ENCODE measurements at places on chromosomes 3 and 15. TPM values are rescaled to one million over a fixed set of nuclear protein-coding genes. Genes with fewer than 3 reads are reported as not detected.
A peak's percentile ranks its signal among the peaks of the same experiment; 100 is the strongest.

The IQCH gene
- total RNA-seq = 1.4 TPM

- DNase-seq = no peak
Observed at GRCh38 chr3:12395349-12396012, 88.8 kb upstream of the TSEN2 start.

The GOLGA6L7 gene
- not detected for total RNA-seq

- no peak for DNase-seq
Observed at GRCh38 chr15:65067645-65068402, at the start of gene RASL12. TSS of gene RASL12 (minus strand) at chr15:65067991. CDS start at chr15:65067835, 156 bp downstream.

The CMTM7 gene
- 12.6 TPM for total RNA-seq

- no peak for DNase-seq
Observed at GRCh38 chr3:105417525-105418289, 51.0 kb downstream of the ALCAM start.

DNA sequence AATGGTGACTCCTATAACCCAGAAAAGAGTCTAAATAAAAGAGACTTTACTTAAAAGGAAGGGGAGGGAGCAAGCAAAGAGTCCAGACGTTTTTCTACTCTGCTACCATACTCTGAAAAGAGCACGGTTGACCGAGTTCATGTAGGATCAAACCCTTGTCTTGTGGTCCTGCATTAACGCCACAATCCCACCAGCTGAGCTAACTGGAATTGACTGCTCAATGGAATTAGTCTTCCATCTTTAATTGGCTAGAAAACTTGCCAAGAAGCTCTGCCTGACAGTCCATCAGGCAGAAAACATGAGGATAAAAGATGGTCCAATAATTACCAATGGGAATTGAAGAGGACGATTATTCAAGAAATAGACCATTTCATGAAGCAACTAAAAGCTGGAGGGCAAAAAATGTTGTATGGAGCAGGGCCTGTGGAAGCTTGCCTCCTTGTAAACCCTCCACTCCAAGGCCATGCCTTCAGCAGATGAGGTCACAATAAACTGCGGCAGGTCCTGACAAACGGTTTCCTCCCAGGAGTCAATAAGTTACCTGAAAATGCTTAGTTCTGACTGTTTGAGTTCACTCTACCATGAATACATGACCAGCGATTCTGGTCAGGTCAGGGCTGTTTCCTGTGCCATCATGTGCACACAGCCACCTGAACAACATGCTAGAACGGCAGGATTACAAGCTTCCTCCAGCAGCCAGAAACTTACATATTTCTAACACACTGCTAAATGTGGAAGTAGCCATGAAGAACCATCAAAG, 35.6 kb upstream of the ARHGEF3 start:
- no peak for DNase-seq

GRCh38 chr3:51311055-51311454, 74.0 kb upstream of the MANF start:
- no peak for DNase-seq

DNA sequence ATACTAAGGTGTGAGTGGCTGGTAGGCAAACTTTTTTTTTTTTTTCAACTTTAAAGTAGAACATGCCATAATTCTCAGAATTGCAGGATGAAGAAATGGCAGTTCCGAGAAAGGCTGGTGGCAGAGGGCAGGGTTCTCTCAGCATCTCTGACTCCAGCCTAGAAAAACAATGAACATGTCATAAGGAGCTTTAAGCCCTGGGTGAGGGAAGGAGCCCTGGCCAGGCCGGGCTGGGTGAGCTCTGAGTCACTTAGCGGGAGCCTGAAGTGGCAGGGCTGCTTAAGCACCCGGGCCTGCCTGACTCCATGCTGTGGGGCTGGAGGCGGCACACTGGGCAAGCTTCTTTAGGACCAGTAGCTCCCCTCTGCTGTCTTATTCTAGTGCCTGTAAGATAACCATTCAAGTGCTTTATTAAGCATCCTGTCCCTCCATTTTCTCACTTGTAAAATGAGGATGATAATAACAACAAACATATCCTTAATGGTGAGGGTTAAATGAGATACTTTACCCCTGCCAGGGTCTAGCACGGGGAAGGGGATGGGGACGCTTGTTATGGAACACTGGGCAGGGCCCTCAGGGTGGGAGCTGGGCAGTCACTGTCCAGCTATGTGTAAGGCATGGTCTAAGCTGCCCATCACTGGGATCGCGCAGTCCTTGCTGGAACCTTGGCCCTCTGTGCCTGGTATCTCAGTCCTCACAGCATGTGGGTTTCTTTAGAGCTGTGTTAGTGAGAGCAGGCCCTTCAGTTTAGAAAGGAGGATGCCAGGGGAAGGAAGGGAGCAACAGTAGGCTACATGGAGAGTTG, 18.4 kb downstream of the SMAD6 start:
- DNase-seq = no peak

DNA sequence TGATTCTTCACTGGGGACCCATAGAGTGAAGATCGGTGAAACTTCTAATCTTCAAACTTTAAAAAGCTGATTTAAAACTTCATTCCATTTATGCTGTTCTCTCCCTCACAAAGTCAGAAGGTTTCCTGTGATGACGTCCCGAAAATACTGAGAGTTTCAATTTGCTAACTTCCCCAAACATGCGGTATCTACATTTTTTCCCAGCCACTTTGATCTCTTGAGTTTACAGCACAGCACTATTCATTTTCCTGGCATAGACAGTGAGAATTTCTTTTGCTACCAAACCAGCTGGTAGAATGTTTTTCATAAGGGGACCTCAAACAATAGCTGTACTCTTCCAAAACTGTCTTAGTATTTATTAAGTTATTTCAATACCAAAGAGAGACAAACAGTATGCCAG, 156.8 kb downstream of the LSAMP start:
- DNase-seq = no peak

DNA sequence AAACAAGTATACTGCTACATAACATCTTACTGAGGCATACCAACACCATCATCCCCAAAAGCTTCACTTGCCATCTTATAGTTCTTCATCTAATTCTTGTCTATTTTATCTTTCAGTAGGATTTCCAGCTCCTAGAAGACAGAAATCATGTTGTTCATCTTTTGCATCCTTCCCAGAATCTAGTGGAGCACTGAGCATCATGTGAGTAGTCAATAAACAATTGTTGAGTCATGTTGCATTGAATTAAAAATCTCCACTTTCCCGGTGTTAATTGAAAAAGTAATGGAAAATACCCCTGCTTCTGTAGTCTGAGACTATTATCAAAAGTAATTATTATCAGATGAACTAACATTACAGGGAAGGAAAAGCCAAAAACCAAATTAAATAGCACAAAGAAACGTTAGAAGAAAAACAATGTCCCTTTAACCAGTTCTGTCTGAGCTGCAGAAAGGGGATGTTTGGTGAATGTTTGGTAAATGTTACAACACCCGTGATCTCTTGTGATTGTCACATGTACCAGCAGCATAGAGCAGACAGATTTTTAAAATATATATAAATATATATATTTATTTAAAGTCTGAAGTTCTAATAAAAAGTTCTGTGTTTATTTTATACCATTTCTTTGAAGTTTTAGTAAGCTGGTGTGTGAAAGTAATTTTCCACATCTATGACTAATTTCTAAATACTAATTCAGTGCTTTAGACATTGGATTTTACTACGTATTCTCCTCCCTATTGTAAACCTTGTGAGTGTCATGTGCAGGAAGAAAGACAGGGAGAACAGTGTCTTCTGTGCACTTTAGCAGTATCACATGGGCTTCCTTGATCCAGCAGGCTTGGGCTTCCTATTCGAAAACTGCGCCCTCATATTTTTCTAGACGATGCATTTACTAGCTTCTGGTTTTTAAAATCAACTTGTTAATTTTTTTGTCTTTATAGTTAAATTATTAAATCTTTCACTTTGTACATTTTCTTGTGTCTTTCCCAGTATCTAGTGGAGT, 85.6 kb downstream of the RAP2B start:
- no peak for DNase-seq

DNA sequence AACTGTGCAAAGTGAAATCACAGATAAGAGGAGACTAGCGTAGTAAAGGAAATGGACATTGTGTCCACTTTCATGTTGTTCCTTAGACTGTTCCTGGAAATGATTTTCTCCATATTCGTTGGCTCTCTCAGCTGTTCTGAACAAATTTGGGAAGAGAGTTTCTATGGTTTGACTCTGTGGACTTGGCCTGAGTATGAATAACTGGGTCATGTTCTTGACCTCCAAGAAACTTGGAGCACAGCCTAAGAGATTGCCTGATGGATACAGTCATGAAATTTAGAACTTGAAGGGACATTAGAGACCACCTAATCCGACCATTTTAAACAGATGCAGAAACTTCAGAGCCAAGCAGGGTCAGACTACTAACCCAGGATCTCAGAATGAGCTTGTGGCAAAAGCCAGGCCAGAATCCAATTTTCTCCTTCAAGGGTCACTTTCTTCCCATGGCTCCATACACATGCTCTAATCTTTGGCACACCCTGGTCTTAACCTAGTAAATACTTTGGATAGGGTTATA, 430.4 kb downstream of the RBMS3 start:
- no peak for DNase-seq

- DNase-seq = no peak
Observed at GRCh38 chr15:98416222-98416855, 232.0 kb upstream of the IGF1R start.

- no peak for DNase-seq
Observed at GRCh38 chr15:43900996-43901395, 74.2 kb downstream of the WDR76 start.

DNA sequence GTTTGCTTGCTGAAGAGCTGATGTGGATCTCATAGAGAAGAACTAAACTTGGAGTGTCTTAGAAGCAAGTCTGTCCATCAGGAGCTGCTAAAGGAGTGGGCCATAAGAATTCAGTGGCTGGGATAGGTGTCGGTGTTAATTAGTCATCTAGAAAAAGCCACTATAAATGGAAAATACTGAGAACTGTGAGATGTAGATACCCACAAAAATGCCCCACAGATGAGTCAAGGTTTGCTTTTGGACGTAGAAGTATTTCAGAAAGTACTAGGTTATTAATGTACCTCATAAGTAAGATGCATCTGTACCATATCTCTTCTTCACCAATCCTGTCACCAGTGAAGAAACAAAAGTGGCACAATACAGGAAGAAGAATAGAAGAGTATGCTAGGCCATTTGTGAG, 530.9 kb upstream of the TGFBR2 start:
- DNase-seq = no peak

The FURIN gene
- 73.1 TPM for total RNA-seq

The RLBP1 gene
- total RNA-seq = not detected

GRCh38 chr15:46111730-46112129, 476.9 kb downstream of the SQOR start:
- DNase-seq = no peak

GRCh38 chr3:56557831-56558170, 826 bp downstream of the CCDC66 start:
- DNase-seq = no peak

- DNase-seq = no peak
Observed at GRCh38 chr15:90619468-90619867, 89.7 kb downstream of the CRTC3 start.

The NOX5 gene
- total RNA-seq = under 0.01 TPM

DNA sequence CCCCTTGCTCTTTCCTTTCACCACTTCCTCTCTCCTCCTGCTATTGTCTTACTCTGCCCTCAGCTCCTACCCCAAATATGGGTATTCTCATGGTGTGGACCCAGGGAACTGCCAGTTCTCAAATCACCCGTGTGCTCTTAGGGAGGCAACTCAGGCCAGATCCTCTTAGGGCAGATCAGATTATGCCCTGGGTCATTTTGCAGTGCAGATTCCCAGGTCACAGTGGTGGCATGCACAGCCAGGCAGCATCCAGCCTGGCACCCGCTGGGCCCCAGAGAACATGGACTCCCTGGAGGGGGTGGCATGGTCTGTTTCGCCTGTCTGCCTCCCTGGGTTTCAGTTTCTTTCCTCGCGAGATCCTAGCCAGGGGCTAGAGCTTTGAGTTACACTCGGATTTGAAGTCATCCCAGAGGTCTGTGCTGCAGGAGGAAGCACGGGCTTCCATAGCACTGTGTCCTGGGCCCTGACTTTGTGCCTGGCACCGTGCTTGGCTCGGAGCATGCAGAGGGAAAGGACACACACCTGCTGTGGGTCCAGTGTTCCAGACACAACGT, 96.1 kb downstream of the TOP2B start:
- DNase-seq = no peak

- DNase-seq = peak; percentile 48
Observed at GRCh38 chr3:192819001-192819569, 91.7 kb upstream of the FGF12 start.

All from pulmonary artery endothelial cell (primary cell).